Umbilical cord (tissue), 2 donors: ENCODE measurements at places on chromosomes 16 and 17. TPM values are rescaled to one million over a fixed set of nuclear protein-coding genes. Genes with fewer than 3 reads are reported as not detected.

DNA sequence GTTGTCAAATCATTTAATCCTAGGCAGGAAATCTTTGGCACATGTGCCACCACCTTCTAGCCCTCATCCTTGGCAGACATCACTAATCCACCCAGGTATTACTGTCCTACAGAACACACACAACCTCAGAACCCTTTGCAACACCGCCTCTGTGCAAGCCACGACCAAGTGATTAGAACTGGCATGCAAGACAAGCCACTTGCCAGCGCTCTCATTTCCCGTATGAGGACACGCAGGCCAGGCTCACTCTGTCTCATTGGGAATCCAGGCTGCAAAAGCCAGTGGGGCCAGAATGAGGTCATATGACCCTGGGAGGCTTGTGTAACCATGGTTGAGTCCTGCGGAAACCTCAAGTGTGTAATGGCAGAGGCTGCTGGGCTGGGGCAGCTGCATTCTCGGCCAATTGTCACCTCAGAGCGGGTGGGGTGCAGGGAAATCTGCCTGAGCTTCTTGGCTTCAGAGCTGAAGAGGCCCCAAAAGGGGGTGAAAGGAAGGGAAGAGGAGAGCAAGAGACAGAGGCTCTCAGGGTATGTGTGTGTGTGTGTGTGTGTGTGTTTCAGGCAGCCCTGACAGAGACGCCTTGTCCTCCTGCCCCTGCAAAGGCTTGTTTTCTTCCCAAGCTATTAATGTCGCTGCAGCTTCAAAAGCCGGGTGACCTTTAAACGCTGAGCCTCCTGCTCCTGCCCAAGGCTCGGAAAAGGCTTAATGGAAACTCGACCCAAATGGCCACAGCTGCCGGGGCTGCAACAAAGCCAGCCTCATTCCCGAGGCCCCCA is 43.2 kb upstream of the MRPS23 start:
- peak; percentile 98 for DNase-seq

- peak; percentile 92 for DNase-seq
These were observed 21.1 kb downstream of the ARHGAP23 start for GRCh38 chr17:38449364-38449763.

- peak; percentile 29 for DNase-seq
These were observed 1253.7 kb upstream of the CDH8 start for GRCh38 chr16:63289834-63290460.

- no peak for DNase-seq
These were observed 1.3 kb downstream of the PLEKHH3 start for GRCh38 chr17:42675348-42675964.

- peak; percentile 84 for DNase-seq
These were observed 19.9 kb upstream of the COL1A1 start for GRCh38 chr17:50221266-50221863.

DNA sequence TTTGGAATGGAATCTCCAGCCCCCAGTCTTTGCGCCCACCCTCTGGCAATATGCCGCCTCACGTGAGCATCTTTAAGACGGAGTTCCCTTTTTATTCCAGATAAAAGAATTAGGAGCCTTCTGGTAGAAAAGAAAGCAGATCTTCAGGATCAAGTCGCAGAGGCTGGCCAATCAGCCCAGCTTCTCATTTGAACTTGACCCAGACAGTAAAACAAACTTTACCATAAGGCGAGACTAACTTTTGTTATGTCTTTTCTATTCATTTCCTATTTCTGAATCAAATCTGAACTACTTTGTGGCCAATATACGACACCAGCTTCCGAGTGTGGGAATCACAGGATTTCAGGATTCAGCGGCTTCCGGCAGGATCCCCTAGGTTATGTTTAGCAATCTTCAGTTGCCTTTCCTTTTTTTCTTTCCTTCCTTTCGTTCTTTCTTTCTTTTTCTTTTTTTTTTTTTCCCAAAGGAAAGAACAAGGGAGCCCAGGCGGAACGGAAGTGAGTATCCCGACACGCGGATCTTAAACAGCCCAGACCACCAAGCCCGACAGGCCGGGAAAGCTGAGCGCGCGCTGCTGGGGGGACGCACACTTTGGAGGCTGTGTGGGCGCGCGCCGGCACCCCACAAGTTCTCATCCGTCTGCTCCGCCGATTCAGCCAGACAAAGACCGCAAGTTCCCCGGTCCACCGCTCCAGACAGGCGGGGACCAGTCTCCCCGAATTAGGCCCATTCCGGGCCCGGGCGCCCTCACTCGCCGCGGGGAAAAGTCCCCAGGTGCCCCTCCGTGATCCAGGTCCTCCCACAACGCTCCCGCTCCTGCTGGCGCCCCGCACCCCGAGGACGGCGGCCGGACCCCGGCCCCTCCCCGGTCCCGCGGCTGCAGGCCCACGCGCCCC is 633 bp downstream of the TBC1D16 start:
- peak; percentile 62 for DNase-seq

- peak; percentile 7 for DNase-seq
These were observed 60.5 kb downstream of the SLC5A11 start for GRCh38 chr16:24906199-24906808.

DNA sequence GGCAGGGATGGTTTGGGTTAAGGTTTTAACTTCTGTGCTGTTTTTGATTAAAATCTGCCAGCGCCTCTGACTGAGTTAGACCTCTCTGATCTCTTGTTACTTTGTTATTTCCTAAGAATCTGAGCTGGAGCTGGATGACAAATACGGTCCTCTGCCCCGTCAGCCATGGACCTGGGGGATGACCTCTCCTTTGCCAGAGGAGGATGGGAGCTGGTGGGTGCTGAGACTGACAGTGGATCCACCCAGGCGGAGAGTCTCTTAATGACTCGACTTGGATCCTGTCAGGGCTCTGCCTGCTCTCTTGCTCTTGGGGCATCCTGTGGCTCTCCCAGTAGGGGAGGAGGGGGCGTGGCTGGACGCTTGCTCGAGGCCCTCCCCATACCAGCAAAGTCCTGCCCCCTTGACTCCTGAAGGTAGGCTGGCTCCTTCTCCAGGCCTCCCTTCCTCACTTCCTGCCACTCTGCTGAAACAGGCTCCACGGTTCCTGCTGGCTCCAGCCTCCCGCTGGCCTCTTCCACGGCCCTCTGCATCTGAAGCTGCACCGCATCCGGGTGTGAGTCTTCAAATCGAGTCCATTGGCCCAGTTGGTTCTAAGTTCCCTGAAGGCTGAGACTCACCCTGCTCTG is 24.8 kb upstream of the MAP3K14 start:
- peak; percentile 92 for DNase-seq

- DNase-seq, result peak; percentile 42
These were observed at the start of gene TMC6 for GRCh38 chr17:78128551-78129350. Gene TMC6 (minus strand): TSS chr17:78128755. CDS start chr17:78126832, 1,923 bp downstream.

DNA sequence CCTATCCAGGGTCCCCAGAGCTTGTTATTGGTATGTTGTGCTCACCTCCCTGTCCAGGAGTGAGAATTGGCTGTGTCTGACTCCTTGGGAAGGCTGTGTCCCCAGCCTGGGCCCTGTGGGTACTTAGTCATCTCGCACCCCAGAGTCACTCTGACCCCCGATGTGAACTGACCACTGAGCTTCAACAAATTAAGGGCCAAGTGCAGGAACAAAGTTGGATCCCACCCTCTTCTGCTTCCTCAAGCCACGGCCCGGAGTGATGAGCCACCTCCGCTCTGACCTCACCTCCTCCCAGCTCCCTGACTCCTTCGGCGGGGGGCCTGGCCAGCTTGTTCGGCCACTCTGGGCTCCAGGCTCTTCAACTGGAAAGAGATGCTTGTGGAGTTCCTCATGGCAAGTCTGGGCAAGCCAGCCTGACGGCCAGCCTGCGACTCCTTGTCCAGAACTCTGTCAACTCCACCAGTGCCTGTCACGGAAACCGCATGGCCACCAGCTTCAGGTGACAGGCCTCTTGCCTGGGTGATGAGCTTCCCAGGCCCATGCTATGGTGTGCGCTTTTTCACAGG is 22.3 kb upstream of the MPRIP start:
- DNase-seq, result no peak

The SLC16A5 gene
- total RNA-seq, result 20.7 TPM

The SHISA9 gene
- total RNA-seq, result 2.9 TPM

The HBA2 gene
- 7,657 TPM for total RNA-seq

The HCRT gene
- total RNA-seq, result not detected
